ENCODE measurements at places on chromosomes 4 and X.

- DNase-seq = no peak
Observed at GRCh38 chr4:24470666-24471485, 113.5 kb downstream of the DHX15 start.

GRCh38 chr4:157810137-157810774, 362.6 kb downstream of the GASK1B start:
- DNase-seq = no peak

GRCh38 chrX:47366041-47366722, 4.2 kb upstream of the ZNF157 start:
- DNase-seq = peak; percentile 70

DNA sequence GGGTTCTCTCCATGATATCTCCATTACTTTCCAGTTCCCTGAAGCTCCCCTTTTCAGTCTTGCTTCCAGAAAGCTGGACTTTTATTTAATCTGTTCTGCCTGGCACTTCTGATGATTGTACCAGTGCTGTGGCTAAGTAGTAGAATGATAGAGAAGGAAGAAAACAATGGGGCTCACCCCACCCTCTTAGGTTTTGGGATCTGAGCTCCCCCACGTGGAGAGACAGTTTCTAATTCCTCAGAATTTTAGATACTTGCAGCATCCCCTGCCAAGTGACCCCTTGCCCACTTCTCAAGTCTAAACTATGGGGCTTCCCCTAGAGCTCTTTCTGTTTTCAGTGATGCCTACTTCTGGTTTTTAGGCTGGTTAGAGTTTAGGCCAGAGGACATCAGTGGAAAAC, 73.9 kb downstream of the GC start:
- DNase-seq = no peak

DNA sequence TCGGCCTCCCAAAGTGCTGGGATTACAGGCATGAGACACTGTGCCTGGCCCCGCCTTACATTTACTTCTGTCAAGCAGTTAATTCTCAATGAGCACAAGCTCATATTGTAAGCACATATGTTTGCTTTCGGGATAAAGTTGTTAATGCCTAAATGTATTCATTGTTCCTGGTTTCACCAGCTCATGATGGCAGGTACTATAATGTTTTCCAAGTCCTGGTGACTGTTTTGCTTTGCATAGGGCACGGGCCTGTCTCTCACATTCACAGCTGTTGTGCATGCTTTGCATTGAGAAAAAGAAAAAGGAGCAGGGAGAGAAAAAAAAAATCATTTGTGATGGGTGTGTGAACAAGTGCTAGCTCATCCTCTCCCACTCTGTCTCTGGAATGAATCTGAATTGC, 661.2 kb upstream of the TENM3 start:
- DNase-seq = no peak

- DNase-seq = no peak
Observed at GRCh38 chrX:103637604-103638338, 9.0 kb downstream of the TCEAL1 start.

DNA sequence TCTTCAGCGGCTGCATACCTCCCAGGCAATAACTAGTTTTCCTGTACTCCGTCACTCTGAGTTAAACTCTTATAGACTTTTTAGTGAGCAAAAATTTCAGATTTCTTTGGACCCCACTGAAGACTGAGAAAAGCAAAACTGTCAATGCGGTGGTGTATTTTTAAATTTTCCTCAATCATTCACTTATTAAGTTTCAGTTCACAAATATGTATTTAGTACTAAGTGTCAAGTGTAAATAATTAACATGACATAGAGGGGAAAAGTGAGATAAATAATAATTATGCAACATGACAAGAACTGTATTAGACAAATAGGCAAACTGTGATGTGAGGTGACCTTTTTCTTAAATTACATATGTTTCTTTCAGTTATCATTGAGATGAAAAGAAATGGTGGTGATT, 124.4 kb downstream of the NAF1 start:
- DNase-seq = no peak

- peak; percentile 52 for DNase-seq
Observed at GRCh38 chr4:38832624-38833528, 23.7 kb downstream of the TLR6 start.

- DNase-seq = no peak
Observed at GRCh38 chr4:79528241-79528706, 120.2 kb upstream of the GK2 start.

DNA sequence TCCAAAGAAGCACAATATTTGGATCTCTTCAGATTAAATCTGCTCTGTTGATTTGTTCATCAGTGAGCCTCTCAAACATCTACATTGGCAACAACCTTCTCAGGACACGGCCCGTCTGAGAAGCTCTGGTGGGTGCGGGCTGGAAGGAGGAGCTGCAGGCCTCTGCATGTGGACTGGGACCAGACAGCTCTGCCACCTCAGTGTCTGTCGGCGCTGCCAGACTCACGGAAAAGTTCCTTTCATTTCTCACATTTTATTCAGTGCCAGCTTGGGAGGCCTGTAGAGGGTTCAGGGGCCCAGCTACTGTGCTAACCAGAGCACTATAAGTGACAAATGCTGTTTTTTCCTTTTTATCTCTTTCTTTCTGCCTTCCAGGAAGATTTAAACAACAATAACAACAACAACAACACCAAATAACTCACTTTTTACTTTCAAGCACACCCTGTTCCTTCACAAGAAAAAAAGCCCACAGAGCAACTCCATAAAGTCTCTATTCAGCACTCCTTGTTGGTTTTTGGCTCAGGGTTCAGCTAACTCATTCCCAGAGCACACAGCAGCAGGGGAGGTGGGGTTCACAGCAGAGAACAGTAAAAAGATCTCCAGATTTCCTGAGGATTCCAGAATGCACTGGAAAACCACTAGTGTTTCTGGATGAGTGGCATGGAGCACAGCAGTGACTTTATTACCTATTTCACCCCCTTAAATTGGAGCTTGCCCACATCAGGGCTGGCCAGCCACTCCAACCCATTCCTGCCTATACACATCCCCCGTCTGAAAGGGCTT, 23.2 kb upstream of the HOPX start:
- no peak for DNase-seq

DNA sequence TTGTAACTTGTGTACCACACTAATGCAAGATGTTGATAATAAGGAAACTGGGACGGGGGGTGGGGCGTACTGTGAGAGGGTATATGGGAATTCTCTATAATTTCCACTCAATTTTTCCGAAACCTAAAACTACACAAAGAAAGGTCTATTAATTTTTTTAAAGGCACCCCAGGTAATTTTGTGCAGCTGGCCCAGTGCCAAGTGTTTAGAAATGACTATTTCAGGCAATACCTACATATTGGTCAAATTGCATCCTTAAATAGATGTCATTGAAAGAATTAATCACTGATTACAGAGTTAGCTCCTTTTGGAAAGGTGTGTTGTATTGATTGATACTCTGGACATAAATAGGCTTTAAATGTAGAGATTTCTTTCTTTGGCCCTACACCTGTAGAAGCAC, 10.1 kb upstream of the MTMR1 start:
- DNase-seq = no peak

GRCh38 chrX:103739421-103739820, 28.7 kb downstream of the TMEM31 start:
- no peak for DNase-seq

DNA sequence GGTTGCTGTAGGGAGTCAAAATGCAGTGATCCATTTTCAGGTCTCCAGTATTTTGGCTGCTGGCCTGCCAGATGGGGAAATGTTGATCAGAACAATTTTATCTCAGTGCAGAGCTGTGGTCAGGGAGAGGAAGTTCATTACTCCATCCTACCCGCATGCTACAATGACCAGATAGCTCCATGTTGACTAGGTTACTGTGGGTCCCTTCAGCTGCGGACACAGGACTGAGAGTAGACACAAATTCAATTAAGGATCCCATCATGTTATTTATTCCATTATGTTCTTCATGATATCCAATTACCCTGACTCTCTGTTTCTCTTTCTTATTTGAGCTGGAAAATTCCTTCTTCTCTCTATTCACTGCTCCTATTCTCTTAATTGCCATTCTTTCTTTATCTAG, 16.3 kb downstream of the SYNPO2 start:
- no peak for DNase-seq

DNA sequence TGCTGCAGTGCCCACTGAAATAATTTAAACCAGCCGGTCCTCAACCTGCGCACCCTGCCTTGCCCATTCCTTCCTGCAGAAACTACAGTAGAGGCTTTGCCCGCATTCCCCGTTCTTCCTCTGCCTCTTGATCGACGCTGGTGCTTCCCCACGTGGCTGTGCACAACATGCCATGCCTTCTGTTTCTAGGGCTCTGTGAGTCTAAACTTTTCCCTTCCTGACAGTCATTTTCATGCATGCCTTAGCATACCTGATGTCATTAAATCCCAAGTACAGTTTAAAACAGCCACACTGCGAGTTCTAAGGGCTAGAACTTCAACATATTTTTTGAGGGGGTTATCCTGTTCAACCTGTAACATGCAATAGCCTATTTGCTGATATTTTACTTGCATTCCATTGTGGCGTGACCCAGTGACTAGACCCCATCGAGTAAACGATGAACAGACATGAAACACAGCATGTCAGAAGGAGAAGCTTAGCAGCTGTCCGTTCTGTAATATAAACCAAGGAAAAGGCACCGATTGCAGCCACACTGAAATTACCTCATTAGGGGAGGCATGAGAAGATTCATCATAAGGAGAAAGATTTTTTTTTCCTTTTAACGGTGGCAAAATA, 232.5 kb downstream of the ARHGAP10 start:
- DNase-seq = no peak

DNA sequence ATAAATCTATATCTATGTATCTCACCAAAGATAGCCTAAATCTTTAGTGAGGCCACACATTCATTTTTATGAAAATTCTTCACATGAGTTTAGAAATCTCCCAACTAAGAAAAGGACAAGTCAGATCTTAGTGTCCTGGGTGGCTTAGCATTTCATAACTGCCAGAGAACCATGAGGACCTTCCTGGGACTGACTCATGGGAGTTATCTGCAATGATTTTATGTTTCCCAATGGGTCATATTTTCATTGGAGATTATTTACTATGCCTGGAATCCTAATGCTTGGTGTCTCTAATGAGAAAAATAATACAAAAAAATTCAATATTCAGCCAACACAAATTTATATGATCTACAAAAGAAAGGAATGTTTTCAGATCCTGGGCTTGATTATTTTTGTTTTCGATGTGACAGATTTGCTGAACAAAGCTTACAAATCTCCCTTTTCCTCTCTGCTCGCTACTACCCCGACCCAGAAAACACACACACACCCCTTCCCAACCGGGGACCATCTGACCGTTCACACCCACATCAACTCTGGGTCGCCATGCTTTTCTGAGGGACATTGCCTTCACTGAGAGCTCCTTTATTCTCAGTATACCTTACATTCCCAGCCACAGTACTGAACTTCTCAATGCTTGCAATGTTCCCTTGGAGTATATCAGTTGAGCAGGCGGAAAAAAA, 40.1 kb downstream of the SORBS2 start:
- DNase-seq = no peak

- DNase-seq = no peak
Observed at GRCh38 chr4:156496797-156497196, 474.8 kb downstream of the PDGFC start.

DNA sequence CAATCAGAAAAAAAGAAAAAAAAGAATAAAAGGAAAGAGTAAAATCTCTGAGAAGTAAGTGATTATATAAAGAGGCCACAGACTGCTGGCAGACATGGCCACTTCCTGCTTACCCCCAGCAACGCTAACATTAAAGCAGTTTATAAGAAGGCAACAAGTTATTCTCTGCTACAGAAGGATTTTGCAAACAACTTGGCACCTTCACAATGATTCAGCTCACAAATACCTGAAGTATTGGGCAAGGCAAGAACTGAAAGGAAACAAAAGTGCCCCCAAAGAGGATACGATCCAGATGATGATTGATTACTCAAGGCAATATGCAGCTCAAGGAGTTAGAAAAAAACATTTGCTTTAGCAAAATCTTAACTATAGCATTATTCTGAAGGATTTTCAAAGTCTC, 718.8 kb downstream of the KLHL13 start:
- no peak for DNase-seq

- no peak for DNase-seq
Observed at GRCh38 chr4:25760048-25760447, 102.7 kb downstream of the SEL1L3 start.
